ENCODE measurements at places on chromosomes 7 and 10.

- DNase-seq: no peak
These were observed 5.7 kb downstream of the FAM221A start for GRCh38 chr7:23685731-23686130.

GRCh38 chr7:44667190-44667589 lies 60.8 kb downstream of the OGDH start:
- no peak for DNase-seq

- no peak for DNase-seq
These were observed 56.3 kb downstream of the PLXNA4 start for GRCh38 chr7:132519936-132520335.

GRCh38 chr7:141585592-141586510 lies 34.6 kb downstream of the AGK start:
- no peak for DNase-seq

GRCh38 chr7:44167920-44168319 lies 21.3 kb downstream of the GCK start:
- no peak for DNase-seq

DNA sequence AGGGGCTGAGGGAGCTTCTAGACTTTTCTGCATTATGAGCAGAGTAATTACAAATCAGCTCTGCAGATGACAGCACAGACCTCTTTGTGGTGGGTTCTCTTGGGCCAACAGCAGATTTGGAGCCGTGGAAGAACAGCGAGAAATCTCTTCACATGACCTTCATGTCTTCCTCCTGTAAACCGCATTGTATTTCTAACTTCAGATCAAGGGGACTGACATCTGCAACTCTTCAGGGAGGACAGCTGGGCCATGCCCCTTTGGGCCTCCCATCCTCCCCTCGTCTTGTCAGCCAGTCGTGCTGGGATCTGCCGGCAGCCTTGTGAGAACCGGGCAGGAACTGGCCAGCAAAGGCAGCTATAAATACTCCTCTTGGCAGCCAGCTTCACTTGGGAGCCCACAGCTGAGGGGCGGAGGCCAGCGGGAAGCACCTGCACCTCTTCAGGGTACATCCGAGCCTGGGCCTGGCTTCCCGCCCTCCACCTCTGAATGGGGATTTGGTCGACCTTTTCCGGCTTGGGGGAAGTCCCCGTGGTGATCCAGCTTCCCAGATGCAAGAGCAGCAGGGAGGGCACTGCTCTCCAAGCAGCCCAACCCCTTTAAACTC lies 54.7 kb downstream of the STEAP1B start:
- DNase-seq: no peak

DNA sequence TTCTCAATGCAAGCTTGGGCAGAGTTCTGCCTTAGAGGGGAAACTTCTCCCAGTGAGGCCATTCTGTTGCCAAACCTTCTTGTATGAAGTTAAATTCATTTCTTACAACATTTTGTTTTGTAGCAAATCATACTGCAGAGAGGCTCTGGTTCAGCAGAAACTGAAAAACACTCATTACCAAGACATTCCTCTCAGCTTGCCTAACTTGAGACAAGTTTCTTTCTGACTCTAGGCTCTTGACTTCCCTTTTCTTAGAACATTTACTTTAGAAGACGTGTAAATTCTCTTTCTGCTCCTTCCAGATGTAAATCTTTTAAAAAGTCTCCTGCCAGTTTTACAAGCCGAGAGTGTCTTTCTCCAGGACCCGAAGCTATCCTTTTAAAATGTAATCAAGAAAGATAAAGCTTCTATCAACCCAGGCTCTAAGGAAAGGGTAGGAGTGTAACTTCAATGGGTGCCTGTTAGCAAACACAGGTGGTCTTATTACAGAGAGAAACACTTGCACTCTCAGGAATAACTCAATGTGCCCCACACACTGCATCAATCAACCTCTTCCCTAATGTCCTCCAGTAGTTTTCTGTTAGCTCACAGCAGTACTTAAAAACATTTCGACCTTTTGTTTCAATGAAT lies 80.5 kb upstream of the TAS2R16 start:
- no peak for DNase-seq

DNA sequence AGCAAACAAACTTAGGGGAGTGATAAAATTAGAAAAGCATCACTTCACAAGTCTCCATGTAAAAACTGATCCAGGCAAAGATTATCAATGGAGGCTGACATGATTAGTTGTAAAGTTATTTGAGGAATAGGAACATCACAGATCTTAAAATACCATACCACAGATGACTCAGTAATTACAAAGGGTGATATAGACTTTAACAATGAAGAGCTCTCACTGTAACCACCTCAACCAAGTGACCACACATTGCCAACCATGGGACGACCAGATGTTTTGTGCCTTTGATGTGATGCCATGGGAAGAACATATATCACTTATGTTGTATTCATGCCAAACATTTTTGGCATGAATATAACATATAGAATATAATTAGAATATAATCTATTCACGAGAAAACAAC lies 11.7 kb downstream of the AASS start:
- DNase-seq: no peak

GRCh38 chr10:98619446-98619845 lies 172.7 kb upstream of the HPS1 start:
- no peak for DNase-seq

DNA sequence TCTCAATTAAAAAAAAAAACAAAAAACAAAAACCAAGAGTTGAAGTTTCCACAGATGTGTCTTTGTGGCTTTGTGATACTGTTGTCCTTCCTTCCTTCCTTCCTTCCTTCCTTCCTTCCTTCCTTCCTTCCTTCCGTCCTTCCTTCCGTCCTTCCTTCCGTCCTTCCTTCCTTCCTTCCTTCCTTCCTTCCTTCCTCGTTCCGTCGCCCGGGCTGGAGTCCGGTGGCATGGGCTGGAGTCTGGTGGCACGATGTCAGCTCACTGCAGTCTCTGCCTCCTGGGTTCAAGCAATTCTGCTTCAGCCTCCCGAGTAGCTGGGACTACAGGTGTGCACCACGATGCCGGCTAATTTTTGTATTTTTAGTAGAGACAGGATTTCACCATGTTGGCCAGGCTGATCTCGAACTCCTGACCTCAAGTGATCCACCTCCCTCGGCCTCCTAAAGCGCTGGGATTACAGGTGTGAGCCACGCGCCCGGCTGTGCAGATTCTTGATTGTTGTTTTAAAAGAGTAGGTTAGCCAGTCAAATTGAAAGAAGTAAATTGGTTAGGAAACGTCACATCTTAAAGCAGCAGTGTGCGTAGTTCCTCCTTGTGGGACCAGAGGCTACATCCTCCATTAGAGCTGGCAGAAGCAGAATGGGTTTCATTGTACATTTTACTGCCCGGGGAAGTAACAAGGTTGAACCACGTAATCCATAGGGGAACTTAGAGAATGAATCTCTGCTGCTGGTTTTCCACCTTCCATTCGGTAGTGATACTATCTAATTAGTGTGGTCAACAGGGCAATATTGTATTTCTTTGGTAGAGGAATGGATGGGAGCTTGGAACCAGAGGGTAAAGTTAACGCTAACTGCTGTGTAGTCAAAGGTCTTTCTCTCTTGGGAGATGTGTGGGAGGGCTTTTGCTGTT lies 20.6 kb downstream of the DNAJB6 start:
- no peak for DNase-seq

DNA sequence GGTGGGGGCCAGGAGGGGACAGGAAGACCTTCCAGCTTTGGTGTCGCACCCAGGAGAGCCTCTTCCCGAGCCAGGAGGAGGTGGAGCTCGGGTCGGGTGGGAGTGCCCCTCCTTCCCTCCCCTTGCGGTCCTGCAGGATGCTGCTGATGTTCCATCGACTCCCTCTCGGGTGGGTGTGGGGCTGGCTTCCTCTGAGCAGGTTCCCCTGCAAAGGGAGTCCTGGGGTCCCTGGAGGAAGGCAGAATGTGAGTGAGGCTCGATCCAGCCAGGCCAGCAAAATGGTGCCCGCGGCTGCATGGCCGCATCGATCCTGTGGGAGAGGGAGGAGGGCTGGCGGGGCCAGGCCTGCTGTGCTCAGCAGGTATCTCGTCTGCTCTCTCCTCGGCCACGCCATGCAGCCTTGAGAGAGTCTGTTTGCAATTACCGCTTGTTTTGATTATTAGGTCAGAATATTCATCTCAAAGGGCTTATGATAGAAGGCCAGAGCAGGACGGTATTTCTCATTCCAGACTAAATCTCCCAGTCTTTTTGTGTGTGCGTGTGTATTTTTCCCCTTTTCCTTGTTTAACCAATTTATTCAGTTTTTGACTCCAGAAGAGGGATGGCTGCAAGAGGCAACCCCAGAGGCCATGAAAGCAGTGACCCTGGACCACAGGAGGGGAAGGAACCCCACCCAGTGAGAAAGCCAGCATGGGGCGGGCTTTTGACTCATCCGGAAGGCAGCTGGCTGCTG lies 137.3 kb upstream of the ZMIZ1 start:
- no peak for DNase-seq

DNA sequence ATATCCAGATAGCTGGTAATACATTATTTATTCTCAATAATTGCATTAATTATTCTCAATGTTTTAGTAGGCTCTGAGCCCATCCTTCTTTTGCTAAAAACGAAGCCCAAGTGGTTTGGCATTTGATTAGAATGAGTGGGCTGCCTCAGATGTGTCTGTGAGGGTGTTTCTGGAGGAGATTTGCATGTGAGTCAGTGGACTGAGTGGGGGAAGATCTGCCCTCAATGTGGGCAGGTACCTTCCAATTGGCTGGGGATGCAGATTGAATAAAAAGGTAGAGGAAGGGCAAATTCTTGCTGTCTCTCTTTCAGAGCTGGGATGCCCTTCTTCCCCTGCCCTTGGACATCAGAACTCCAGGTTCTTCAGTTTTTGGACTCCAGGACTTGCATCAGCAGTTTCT lies 290.6 kb upstream of the SMIM30 start:
- no peak for DNase-seq

DNA sequence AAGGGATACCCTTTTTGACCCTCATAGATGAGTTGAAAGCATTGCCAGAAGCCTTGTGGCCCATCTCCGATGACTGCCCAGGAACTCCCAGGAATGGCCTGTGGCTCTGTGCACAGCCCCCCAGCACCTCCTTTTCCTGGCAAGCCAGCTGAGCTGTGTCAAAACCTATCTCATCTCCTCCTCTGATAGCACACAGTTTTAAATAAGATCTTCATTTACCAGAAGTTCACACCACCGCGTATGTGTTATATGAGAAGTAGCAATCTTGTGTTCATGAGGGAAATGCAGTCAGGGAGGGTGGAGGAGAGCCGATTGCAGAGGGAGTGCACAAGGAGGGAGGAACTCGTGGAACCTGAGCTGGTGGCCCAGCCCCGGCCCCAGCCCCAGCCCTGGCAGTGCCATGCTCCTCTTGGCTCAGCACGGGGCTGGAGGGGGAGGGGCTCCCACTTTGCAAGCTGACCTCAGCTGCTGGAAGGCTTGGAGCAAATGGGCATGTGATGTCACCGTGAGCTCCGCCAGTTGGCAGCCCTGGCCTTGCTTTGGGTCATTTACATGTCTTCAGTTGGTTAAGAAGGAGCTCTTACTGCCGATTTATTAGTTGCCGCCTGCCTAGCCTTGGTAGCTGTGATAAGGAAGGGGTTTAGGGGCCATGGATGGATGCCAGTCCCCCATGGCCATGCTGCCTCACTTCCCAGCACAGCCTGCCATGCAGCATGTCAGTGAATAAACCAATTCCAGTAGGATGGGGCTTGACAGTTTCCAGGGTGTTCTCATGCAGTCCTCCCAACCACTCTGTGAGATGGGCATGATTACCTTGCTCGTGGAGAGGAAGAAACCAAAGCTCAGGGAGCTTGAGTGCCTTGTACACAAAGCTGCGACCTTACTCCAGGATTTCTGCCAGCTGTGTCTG lies 20.0 kb downstream of the UNC5B start:
- no peak for DNase-seq

DNA sequence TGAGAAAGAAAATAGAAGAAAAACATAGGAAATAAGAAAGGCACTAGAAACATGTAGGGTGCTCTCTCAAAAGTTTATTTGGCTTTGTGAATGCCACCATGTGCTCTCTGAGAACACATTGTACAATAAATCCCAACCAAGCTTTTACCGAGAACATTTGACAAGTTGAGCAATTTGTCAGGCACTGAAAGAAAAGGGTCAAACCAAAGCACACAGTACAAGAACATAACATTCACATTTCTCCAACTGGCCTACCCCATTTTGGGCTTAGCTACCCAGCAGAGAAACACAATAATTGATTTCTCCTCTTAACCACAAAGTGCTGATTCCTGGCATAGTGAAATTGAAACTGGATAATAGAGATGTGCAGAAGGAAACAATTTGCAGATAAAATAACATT lies 69.2 kb upstream of the SLC39A12 start:
- DNase-seq: no peak

GRCh38 chr10:82358486-82359099 lies 483.6 kb downstream of the NRG3 start:
- DNase-seq: no peak

- no peak for DNase-seq
These were observed 150.7 kb upstream of the KLF14 start for GRCh38 chr7:130884437-130885417.

DNA sequence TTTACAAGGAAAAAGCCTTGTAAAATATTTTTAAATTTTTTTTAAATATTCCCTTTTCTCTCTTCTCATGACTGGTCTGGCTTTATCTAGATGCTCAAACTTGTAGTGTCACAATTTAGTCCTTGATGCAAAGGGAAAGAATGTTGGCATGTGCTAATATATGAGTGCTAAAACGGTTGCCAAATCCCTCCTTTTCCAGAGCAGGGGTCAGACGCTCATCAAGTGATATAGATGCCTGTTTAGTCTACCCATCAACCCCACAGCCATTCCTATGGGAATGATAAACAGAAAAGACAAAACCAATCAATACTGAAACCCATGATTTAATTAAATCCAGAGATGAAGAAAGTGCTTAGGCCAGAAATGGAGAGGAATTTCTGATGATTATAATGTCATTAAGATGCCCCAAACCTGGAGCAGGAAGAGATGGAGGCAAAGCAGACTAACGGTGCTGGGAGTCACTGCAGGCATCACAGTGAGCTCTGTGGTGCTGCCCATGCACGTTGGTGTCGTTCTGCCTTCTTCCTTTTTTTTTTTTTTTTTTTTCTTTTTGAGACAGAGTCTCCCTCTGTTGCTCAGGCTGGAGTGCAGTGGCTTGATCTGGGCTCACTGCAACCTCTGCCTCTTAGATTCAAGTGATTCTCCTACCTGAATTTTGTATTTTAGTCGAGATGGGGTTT lies 210.1 kb upstream of the STK17A start:
- no peak for DNase-seq

- DNase-seq: no peak
These were observed 488.5 kb downstream of the ANKRD7 start for GRCh38 chr7:118713039-118713438.

DNA sequence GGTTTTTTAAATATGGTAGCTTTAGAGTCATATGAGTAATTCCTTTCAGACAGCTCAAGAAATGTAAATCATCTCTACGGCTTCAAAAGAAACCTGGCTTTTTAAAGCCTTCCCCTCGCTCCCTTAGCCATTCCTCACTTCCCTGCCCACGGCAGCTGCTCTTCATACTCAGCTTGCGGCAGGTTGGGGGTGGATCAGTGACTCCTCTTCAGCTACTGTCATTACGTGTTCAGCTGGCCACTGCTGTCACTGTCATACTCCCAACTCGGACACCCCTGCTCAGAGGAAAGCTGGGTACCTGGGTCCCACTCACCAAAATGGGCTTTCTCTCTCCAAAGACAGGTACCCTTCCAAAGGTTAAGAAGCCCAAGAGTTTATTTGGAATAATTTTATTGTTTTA lies 6.6 kb downstream of the YWHAG start:
- DNase-seq: no peak

GRCh38 chr10:74821501-74821900 lies 4.9 kb upstream of the KAT6B start:
- DNase-seq: no peak

GRCh38 chr10:218798-219197 lies 83.5 kb downstream of the ZMYND11 start:
- DNase-seq: no peak

- no peak for DNase-seq
These were observed 43.9 kb downstream of the PLXDC2 start for GRCh38 chr10:19860107-19860506.
